Left renal pelvis (tissue), 4 donors: ENCODE measurements at places on chromosomes 16 and 17. TPM values are rescaled to one million over a fixed set of nuclear protein-coding genes. Genes with fewer than 3 reads are reported as not detected.

DNA sequence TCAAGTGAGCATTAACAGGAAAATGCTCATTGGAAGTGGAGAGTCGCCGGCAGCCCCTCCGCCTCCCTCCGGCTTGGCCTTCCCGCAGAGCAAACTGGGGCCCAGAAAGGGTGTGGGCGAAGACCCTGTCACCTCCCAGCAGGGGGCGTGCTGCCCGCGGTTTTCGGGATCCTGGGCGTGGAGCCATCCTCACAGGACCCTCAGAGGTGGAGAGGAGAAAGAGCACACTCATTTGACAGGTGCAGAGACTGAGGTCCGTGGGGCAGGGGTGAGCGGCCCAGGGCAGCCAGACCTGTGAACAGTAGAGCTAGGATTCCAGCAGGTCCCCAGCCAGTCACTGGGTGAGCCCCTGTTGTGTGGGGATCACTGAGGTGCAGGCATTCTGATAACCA lies 1002.9 kb downstream of the KCNJ18 start:
- no peak for DNase-seq

- no peak for DNase-seq
Measured at GRCh38 chr17:44144966-44145739, 3.4 kb downstream of the HROB start.

DNA sequence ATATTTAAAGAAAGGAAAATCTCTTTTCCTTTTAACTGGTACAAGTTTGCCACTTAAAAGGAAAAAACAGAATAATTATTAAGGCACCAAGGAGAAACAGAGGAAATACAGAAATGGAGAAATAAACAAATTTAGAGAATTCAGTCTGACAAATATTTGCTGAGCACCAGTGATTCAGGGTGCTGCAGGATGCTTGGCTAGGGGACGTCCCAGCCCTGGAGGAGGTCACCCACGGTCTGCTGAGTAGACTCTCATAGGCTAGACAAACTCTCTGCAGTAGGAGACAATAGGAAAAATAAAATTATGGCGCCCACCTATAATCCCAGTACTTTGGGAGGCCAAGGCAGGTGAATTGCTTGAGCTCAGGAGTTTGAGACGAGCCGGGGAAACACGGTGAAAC lies 15.9 kb downstream of the C1QTNF1 start:
- no peak for DNase-seq

- no peak for DNase-seq
Measured at GRCh38 chr17:179066-179432, 2.4 kb downstream of the DOC2B start.

DNA sequence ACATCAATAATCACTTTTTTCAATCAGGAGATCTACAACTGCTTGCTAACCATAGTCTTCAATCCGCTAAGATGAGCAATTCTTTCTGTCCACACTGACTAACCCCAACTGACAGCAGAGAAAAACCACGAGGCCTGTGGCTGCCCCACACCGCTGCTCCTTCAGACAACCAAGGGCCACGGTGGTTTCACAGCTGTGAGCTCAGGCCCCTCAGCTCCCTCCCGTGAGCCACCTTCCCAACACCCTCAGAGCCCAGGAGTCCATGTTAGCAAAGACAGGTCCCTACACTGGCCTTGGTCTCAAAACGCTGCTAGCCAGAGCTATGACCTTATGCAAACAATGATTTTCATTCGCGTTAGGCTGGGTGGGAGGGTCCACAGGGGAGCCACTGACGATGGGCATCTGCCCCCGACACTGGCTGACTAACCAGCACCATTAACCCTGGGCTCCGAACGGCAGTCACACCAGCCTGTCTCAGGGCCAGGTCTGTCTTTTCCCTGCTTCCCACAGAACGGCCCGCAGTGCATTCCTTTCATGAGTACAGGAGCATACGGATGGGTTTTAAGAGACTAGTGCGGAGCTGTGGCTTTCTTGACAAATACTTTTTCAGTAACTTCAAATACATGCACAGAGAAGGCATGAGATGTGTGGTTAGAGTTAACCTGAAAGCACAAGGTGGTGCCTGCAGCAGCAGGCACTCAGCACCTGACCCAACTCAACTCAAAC lies 67.3 kb downstream of the ANKRD11 start:
- DNase-seq, result no peak

GRCh38 chr16:22323959-22324786 lies 27.0 kb downstream of the POLR3E start:
- no peak for DNase-seq

GRCh38 chr17:335691-336090 lies 16.9 kb downstream of the RPH3AL start:
- no peak for DNase-seq

GRCh38 chr17:29546830-29547229 lies 20.0 kb downstream of the ABHD15 start:
- no peak for DNase-seq

DNA sequence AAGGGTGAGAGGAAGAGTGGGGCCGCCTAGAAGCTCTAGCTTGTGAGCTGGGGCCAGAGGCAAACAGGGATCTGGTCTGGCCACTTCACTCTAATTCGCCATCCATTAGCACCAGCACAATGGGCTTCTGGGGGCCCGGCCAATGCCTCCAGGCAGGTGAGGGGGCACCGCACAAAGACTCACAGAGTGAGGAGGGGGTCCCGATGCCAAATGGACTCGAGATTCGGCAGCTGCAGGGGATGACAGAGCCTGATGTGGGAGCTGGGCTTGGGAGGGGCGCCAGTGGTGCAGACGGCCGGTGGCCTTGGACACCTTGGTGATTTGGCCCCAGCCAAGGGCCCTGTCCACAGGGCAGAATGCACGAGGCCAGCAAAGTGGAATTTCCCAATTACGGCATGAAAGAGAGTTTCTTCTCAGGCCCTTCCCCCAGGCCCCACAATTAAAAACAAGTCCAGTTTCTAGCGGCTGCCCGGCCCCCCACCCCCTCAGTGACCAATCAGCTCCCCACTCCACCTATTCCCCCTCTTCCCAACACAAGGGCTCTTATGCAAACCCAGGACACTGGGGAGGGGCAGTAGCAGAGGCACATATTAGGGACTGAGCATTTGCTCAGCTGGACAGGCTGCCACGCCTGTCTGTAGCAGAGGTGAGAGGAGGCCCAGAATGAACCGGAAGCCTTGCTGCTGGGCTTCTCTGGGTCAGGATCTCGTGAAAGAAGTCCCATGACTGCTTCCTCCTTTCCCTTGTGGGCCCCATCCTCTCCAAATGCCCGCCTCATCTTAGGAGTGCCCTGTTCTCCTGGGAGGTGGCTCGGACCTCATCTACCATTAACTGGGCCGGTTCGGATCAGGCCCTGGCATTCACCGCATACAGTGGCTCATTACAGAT lies 39.4 kb upstream of the MTSS2 start:
- DNase-seq, result no peak

DNA sequence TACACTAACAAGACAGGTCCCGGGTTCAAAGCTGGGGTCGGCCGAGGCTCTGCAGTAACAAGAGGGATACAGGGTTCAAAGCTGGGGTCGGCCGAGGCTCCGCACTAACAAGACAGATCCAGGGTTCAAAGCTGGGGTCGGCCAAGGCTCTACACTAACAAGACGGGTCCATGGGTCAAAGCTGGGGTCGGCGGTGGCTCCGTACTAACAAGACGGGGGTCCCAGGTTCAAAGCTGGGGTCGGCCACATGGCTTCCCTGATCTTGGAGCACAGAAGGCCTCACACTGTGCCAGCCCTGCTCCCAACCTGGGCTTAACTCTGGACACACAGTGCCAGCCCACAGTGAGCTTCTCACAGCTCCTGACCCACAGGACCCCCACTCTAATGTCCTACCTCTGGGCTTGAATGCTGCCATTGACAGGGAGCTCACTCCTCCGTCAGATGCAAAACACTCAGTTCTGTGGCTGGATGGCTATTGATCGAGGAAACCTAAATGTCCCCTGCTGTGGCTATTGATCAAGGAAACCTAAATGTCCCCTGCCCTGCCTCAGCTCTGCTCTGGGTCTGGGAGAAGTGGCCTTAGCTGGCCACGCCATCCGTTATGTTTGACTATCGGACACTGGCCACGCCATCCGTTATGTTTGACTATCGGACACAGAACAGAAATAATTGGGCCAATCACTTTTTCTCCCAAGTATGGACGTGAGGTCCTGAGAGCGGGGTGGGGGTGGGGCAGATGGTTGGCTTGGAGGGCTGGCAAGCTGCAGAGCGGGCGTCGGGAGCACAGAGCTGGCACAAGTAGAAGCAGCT lies 54.6 kb upstream of the DOC2B start:
- no peak for DNase-seq

DNA sequence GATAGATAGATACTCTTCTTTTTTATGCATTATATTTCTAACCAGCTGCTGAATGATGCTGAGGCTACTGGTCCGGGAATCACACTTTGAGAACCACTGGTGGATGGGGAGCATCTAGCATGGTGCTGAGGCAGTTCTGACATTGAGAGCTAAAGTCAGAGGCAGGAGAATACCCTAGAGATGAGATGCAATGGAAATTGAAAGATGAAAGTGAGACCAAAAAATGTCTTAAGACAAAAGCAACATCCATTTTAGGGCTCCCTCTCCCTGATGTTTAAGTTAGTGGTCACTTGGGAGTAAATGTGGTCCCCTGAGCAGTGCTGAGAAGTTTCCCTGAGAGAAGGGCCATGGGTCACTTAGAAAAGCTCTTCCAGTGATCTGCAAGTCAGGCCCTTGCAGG lies 6.8 kb downstream of the PCTP start:
- no peak for DNase-seq

GRCh38 chr17:74566132-74566753 lies 1.1 kb downstream of the CD300H start:
- DNase-seq, result no peak

DNA sequence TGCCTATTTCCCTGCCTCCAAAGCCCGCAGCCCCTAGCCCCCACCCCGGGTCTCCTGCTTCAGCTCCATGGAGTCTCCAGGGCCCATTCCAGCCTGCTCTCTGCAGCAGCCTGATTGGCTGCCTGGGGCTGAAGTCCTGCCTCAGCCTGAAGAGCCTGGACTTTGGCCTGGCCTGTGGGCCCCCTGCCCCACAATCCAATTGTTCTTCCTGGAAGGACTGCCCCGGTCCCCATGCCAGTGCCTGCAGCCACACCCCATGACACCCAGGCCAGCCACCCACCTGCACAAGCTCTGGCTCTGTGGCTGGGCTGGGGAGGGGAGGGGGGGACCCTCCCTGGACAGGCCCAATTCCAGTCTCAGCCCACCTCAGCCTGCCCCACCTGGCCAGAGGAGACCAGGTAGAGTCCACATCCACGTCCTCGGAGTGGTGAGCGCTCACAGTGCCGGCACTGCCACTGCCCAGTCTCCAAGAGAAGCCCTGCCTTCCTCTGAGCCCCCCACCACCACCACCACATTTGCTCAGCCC lies 12.3 kb downstream of the ENPP7 start:
- no peak for DNase-seq

GRCh38 chr17:4059656-4060055 lies 83.2 kb downstream of the ZZEF1 start:
- DNase-seq, result no peak

GRCh38 chr16:15573274-15573895 lies 69.6 kb downstream of the MARF1 start:
- DNase-seq, result no peak

DNA sequence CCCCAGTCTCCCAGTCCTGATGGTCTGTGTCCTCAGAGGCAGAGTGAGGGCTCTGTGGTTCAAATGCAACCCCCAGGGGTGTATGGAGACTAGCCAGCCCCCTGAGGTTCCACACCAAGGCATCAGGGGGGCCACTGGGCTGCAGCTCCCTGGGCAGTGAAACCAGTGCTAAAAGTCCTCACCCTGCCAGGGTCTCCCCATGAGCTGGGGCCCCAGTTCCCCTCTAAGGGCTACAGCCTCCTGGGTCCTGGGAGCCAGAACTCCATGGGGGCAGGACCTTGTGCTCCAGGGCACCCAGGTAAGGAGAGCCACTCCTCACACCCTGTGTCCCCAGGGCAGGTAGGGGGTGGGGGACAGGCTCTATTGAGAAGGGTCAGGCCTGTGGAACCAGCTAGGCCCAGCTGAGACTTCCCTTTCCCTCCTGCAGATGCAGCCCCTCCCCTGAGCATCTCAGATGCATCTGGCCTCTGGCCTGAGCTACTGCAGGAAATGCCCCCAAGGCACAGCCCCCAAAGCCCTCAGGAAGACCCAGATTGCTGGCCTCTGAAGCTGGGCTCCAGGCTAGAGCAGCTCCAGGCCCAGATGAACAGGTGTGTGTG lies 6.4 kb upstream of the DCAF7 start:
- no peak for DNase-seq

- no peak for DNase-seq
Measured at GRCh38 chr16:72836181-72836580, 211.7 kb downstream of the ZFHX3 start.

DNA sequence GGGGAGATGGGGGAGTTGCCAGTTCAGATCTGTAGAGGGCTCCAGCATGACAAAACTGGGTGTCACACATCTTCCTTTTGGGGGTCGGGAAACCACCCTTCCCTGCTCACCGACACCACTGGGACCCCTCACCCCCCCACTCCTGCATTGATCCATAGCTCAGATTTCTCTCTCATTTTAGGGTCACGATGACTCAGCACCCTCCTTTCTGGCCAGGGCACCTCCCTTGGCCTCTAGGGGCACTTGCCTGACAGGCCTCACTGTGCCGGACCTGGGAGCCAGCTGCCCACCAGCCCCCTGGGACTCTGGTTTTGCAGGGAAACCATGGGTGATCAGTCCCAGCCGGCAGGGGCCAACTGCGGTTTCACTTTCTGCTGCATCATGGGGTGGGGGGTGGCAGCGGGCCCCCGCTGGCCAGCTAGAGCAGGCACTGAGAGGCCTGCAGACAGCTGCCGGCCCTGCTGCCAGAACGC lies 239.4 kb downstream of the MRTFB start:
- no peak for DNase-seq

- DNase-seq, result no peak
Measured at GRCh38 chr17:72125742-72126141, 4.9 kb downstream of the SOX9 start.

Gene PARD6A
- 2.8 TPM for polyA plus RNA-seq

Gene ETV4
- polyA plus RNA-seq, result 34.1 TPM

Gene RNF43
- 0.78 TPM for polyA plus RNA-seq

Gene SAT2
- 86.6 TPM for polyA plus RNA-seq

Gene CMTM2
- polyA plus RNA-seq, result 0.62 TPM
